NB4 (cell line): ENCODE measurements at places on chromosomes 13 and 19.

DNA sequence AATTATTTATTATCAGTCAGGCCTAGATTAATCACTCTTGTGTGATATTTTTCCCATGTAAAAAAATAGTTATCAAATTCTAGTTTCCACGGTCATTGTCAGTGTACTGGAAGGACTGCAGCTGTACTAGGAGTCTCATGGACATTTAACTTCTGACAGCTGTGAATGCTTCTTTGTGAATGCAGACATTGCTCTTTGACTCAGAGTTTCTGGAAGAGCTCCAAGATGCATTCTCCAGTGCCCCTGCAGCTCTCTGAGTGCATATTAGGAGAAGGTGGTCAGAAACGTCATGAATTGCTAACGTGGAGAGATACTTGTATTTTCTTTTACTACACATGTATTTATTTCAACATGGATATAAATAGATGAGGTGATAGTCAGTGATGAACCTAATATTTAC lies 9.7 kb upstream of the SLITRK5 start:
- no peak for DNase-seq

DNA sequence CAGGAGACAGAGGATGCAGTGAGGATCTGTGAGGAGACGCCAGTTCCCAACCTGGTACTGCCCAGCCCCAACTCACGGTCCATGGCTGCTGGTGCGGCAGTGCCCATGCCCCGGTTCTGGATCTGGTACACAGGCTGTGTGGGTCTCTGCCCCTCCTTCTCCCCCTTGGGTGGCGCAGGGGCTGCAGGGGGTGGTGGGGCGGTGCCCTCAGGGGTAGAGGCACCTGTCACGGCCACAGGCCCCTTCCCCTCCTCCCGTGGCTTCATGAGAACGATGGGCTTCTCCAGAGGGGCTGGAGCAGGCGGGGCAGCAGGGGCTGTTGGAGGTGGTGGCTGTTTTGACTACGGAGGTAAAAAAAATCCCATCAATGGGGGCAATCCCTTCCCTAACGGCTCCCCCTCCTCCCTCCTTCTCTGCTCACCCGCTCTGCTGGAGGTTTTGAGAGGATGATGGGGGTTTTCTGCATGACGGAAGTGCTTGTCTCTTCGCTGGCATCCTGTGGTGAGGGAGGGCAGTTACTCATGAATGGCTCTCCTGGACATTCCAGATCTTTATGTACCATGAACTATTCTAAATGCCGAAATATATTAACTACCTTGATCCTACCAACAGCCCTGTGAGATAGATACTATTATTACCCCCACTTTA lies 7.1 kb downstream of the SMG9 start:
- DNase-seq: no peak

DNA sequence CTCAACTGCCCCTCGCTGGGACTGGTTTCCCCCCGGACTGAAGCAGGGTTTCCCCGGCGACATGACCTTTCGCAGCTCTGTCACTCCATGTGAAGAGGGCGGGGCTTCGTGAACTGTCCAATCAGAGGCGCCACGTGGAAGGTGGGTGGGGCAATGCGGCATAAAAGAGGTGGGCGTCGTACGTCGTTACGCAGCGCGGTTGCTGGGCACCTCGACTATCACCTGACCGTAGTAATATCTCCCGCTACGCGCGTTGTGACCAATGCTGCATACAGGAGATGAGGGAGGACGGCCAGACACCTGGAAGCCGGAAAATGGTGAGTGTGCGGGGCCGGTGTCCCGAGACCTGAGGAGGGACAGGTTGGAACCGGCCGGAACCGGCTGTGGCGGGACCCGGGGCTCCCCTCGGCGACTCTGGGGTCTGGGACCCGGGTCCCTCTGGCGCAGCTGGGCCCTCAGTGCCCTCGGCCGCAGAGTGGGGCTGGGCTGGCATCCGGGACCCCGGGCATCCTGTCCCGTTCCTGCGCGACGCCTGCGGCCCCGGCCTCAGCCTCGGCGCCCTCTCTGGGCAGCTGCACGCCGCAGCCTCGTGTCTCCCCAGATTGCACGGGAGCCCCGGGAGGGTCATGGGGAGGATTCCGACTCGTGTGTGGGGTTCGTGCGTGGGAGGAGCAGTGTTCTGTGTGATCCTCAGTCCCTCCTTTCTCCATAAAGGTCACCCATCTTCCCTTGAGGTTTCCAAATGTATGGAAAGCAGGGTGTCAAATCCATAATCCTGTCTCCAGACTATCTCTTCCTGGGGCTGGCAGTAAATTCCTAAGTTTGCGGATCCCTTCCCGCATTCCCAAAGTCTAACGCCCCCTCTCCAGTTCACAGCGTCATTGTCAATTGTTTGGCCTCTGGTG lies 32.2 kb downstream of the ZNF136 start:
- no peak for DNase-seq

- DNase-seq: no peak
These were observed 532.4 kb upstream of the NBEA start for GRCh38 chr13:34409496-34410182.
